NCI-H510A treated with DMSO at 0.1 percent for 48 hours (cell line): ENCODE measurements at places on chromosomes 4 and X.

- DNase-seq = no peak
These were observed 13.3 kb upstream of the DYNLT3 start for GRCh38 chrX:37860721-37861120.

DNA sequence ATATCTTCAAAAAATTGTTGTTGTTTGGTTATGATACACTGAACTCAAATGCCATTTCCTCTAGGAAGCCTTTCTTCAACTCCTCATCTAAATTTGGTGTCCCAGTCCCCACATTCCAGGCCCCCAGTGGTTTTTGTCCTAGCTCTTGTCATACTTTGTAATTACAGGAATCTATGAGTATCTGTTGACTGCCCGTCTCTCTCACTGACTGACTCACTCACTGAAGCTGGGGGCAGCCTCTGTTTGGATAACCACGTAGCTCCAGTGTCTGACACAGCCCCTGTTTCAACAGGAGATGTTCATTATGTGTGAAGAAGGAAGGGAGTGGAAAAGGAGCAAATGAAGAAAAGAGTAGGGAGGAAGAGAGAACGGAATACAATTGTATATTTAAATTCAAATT, 284.1 kb upstream of the TENM3 start:
- DNase-seq = no peak

- DNase-seq = peak; percentile 78
These were observed 96.3 kb upstream of the NOCT start for GRCh38 chr4:138919094-138919936.

- DNase-seq = no peak
These were observed 96.5 kb upstream of the MYOZ2 start for GRCh38 chr4:119039160-119039559.

DNA sequence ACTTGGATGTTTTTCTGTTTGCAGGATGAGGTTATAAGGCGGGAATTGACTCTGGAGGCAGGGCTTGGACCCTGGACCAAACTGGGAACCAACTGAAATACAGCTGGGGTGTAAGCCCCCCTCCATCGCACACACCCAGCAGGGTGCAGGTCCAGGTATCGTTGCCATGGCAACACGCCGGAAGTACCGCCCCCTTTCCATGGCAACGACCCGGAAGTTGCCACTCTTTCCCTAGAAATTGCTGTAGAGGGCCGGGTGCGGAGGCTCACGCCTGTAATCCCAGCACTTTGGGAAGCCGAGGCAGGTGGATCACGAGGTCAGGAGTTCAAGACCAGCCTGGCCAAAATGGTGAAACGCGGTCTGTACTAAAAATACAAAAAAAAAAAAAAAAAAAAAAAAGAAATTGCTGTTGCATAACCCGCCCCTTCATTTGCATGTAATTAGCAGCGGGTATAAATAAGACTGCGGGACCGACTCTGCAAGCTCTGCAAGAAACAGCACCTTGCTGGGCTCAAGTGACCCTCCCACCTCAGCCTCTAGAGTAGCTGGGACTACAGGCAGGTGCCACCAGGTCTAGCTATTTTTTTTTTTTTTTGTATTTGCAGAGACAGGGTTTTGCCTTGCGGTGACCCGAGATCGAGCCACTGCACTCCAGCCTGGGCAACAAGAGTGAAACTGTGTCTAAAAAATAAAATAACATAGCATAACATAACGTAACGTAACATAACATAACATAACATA, 139.6 kb downstream of the CRLF2 start:
- no peak for DNase-seq

DNA sequence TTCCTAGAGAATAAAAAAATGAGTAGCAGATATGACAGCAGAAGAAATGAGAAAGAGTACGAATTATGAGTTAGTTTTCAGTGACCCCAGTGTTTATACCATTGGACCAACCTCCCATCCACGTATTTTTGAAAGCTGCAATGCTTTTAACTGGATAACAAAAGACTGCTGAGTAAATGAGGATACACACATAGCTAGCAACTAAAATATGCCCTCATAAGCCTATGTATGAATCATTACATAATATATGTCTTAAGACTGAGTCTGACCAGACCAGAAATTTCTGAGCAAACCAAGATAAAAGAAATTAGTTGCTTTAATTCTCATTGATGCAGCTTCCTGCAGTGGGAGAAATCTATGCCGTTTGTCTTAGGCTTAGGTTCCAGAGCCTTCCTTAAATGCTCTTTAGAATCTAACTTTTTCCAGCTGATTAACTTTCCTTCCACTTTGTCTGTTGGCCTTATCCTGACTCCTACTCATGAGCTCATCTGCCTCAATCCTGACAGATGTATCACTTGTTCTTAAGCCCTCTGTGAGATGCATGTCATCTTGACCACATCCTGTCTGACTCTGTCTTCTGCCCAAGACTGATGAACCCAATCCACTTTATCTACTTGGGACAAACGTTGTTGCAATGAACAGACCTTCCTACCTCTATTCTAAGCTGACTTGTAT, 301.4 kb upstream of the AADAT start:
- DNase-seq = no peak

- no peak for DNase-seq
These were observed 51.5 kb upstream of the IL13RA2 start for GRCh38 chrX:115068896-115069295.

GRCh38 chr4:158856852-158857251, 88.0 kb downstream of the FNIP2 start:
- DNase-seq = peak; percentile 57

DNA sequence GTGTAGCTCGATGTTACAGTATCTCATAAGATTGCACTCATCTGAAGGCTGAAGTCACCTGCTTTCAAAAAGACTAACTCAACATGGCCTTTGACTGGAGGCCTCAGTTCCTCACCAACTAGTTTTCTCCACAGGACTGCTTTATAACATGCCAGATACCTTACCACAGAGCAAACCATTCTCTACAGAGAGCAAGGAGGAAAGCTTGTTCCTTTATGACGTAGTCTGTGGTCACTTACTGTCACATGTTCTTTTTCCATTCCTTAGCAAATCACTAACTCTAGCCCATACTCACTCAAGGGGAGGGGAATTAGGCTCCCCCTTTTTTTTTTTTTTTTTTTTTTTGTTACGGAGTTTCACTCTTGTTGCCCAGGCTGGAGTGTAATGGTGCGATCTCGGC, 3.2 kb downstream of the THAP9 start:
- no peak for DNase-seq

GRCh38 chr4:1218634-1219565, 30.0 kb downstream of the CTBP1 start:
- DNase-seq = peak; percentile 6

GRCh38 chrX:25599061-25599460, 539.1 kb upstream of the MAGEB18 start:
- no peak for DNase-seq

DNA sequence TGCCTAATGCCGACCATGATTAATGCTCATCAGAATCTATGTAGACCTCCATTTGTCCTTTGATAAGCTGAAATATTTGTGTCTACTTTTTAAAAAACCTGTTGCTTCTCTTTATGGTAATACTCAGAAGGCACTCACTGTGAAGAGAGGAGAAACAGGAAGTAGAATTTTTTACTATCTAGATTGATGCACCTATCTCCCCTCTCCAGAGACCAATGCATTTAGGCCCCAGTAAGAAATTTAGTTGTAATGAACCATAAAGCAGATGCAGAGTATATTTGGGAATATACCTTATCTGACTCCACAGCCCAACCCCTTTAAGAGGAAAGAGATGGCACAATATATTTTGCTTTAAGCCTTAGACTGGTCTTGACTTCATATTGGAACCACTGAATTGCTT, 11.1 kb downstream of the TBL1X start:
- peak; percentile 3 for DNase-seq

GRCh38 chr4:65367306-65367705, 303.0 kb downstream of the EPHA5 start:
- DNase-seq = no peak

- DNase-seq = no peak
These were observed 84.0 kb upstream of the SCOC start for GRCh38 chr4:140289486-140289885.

DNA sequence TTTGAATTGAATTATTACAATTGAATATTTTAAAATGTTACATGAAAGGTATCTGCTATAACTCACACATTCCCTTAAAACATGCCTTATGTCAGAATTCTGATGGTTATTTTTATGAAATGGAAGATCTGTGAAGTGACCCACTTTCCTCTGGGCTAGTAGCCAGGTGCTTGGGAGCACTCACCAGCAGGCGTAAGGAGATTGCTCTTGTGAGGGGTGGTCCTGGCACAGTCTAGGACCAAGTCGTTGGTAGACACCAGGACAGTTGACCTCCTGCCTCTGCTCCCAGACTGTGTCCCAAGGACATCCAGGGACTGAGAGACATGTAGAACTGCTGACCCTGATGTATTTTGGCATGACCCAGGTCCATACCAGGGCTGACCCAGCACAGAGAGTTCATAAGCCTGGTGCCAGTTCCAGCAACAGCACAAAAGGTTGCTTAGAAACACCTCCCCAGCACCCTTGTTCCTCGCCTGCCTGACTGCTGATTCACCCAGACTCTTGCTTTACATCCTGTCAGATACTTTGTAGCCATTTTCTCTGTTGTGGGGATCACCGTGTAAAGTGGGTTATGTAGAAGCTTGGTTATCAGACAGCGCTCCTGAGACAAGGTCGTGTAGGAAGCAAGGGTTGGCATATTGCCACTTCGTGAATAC, 48.5 kb downstream of the NELFA start:
- no peak for DNase-seq

GRCh38 chr4:85531560-85532341, 56.8 kb downstream of the ARHGAP24 start:
- DNase-seq = no peak

DNA sequence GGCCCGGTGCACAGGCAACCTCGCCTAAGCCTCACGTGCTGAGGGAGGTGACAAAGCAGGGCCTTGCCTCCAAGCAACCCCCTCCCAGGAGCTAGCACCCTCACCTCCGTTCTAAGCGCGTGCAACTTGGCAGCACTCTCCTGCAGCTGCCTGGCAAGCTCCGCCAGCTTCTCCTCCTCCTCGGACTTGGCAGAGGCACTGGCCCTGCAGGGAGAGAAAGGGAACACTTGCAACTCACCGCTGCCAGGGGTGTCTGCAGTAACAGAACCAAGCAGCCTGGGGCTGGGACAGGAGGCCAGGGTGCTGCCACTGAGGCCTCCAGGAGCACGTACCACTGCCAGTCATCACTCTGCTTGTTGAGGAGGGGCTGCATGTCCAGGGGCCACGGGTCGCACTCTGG, 10.3 kb upstream of the TREX2 start:
- no peak for DNase-seq

- DNase-seq = peak; percentile 7
These were observed 486.6 kb upstream of the TENM3 start for GRCh38 chr4:181756451-181757095.

- peak; percentile 18 for DNase-seq
These were observed 28.4 kb downstream of the ZNF185 start for GRCh38 chrX:152926279-152926678.

DNA sequence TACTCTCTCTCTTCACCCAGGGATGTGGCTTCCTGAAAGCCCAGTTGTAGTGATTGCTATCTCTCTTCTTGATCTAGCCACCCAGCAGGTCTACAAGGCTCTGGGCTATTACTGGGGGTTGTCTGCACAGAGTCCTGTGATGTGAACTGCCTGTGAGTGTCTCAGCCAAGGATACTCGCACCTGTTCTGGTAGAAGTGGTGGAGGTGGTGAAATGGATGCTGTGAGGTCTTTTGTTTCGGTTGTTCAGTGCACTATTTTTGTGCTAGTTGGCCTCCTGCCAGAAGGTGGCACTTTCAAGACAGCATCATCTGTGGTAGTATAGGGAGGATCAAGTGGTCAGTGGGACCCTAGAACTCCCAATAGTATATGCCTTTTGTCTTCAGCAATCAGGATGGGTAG, 268.0 kb downstream of the GABRG1 start:
- DNase-seq = no peak
